ENCODE measurements at places on chromosomes 7 and 10. TPM values are rescaled to one million over a fixed set of nuclear protein-coding genes. Genes with fewer than 3 reads are reported as not detected.

PNLIPRP2 gene
- not detected for total RNA-seq

EMX2 gene
- total RNA-seq = not detected

FAM221A gene
- total RNA-seq = 2.3 TPM

PLA2G12B gene
- not detected for total RNA-seq

CLRN3 gene
- not detected for total RNA-seq

OR6V1 gene
- total RNA-seq = not detected

ELFN1 gene
- under 0.01 TPM for total RNA-seq

FKBP6 gene
- not detected for total RNA-seq

LRRC18 gene
- total RNA-seq = not detected

ZNF425 gene
- total RNA-seq = 6.7 TPM

SPDYE16 gene
- total RNA-seq = under 0.01 TPM

POLR2J2 gene
- 2.8 TPM for total RNA-seq

OR6B1 gene
- total RNA-seq = not detected

FAM171A1 gene
- total RNA-seq = 0.76 TPM

CH25H gene
- not detected for total RNA-seq

FKBP14 gene
- total RNA-seq = 46.2 TPM

SEMA4G gene
- 0.79 TPM for total RNA-seq

NET1 gene
- total RNA-seq = 44.8 TPM

MLXIPL gene
- not detected for total RNA-seq

HOXA9 gene
- not detected for total RNA-seq

BTBD16 gene
- not detected for total RNA-seq

FBXO24 gene
- total RNA-seq = 0.54 TPM

All from placental epithelial cell (primary cell).